ENCODE measurements at places on chromosomes 6 and 20.

DNA sequence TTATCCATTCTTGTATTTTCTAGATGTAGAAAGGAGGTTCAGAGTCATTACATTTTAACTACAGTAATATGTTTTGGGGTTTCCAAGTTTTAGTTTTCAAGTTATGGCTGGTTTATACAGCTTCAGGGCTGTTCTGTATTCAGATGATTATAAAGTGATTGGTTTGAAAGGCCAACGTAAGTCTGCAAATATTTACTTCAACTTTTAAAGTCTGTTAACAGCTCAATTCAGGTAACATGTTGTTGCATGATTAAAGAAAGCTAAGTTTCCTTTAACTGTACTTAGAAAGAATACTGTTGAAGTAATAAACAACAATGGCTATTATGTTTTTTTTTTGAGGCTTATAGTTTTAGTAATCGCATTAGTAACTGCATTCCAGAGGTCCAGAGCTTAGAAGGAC, 22.8 kb upstream of the GCLC start:
- no peak for DNase-seq

DNA sequence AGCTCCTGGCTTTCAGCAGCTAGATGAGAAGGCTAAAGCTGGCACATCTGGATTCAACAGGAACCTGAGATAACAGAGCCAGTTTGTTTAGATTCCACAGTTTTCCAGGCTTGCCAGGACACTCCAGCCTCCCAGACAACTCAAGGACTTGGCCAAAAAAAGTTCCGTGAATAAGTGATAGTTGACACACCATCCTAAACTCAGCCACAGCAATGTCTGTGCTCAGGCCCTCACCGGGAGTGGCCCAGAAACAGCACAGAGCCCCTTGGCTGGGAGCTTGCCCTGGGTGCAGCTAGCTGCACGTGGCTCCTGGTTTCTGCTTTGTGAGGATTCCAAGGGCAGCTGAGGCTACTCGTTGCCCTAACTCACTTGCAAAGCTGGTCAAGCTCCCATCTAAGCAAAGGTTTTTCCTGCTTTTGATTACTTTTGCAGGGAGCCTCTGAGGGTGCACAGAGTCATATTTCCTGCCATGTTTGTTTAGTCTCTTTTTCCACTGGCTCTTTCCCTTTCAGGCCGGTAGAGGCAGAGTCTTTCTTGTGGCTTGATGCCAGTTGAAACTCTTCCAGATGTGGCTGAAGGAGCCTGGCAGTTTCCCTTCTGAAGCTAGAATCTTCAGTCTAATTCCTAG, 118.3 kb upstream of the ECI2 start:
- no peak for DNase-seq

DNA sequence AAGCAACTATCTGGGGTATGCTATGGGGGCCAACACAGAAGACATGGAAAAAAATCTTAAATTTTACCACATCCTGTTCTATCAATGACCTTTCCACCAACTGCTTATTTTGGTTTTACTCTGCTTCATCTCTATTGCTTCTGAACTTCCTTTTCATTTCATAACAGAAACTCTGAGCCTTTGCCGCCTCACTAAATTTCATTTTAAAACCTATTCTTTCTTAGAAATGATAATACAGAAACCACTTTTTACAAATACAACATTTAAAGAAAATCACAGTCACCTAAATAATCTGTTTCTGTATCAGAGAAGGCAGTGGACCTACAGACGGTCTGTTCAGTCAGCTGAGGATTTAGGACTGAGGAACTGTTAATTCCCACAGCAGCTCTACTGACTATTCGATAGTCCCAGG, 117.5 kb downstream of the KCNQ5 start:
- no peak for DNase-seq

DNA sequence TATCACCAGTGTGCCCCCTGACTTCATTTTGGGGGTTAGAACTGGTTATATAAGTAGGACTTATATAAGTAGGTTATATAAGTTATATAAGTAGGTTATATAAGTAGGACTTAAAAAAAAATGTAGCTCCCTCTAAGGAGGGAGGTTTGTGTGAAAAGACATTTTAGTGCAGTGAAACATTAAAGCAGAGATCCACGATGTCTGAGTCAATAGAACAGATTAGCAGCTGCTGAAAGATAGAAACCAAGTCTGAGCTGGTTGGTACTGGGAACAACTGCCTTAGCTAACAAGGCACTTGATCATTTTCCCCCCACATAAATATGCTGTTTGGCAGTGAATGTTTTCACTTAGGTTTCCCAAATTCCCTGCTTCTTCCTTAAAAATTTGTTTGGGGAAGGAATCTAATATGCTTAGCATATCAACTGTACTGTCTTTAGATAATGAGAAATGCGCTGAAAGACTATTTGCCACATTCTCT, 2.1 kb upstream of the RPS12 start:
- no peak for DNase-seq

- DNase-seq = no peak
Observed at GRCh38 chr6:40457261-40457660, 129.9 kb downstream of the LRFN2 start.

- no peak for DNase-seq
Observed at GRCh38 chr6:16038938-16039337, 89.9 kb upstream of the MYLIP start.

GRCh38 chr20:8809107-8809953, 259.6 kb upstream of the PLCB4 start:
- DNase-seq = no peak

DNA sequence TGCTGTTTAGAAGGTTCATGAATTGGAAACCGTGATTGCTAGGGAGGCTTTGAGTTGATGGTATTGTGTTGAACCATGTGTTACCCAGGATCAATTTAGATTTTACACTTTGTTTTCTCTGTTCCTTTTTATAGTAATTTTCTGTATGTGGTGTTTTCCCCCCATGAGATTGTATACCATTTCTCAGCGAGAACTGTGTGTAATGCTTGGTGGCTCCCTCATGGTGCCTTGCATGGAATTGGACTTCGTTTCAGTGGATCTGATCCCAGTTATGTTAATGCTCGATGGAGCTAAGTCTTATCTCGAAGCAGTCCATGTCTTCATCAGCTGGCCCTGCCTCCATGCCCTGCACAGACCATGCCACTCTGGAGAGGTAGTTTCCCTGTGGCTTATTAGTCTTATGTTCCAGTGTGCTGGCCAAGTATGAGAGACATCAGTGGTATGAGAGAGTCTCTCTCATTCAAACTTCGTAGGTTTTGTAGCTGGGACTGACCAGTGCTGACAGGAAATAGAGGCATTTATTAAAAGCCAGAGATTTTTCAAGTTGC, 18.7 kb downstream of the PTPN1 start:
- DNase-seq = no peak

- no peak for DNase-seq
Observed at GRCh38 chr6:97052152-97052787, 127.7 kb downstream of the KLHL32 start.

Data from stimulated activated CD8-positive, alpha-beta memory T cell treated with anti-CD3 and anti-CD28 coated beads, Interleukin-2, amount 100 ng/mL, for 48 hours (primary cell).